ENCODE measurements at places on chromosomes 2 and 18.

DNA sequence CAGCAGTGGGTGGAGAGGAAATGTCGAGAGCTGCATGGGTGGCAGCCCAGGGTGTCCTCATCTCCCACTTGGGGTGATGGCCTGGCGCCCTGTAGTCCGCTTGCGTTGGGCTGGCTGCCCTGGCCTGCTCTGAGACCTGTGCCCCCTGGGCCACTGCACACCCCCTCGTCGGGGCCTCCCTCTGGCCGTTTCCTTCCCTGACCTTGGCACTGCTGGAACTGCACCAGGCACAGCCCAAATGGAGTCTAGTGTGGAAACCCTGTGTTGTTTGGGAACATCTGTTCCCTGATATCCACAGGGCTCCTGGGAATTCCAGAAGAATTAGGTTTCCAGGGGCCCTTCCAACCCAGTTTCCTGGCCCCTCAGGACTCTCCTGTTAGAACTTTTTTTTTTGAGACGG is 13.9 kb downstream of the EFHD1 start:
- DNase-seq, result no peak

DNA sequence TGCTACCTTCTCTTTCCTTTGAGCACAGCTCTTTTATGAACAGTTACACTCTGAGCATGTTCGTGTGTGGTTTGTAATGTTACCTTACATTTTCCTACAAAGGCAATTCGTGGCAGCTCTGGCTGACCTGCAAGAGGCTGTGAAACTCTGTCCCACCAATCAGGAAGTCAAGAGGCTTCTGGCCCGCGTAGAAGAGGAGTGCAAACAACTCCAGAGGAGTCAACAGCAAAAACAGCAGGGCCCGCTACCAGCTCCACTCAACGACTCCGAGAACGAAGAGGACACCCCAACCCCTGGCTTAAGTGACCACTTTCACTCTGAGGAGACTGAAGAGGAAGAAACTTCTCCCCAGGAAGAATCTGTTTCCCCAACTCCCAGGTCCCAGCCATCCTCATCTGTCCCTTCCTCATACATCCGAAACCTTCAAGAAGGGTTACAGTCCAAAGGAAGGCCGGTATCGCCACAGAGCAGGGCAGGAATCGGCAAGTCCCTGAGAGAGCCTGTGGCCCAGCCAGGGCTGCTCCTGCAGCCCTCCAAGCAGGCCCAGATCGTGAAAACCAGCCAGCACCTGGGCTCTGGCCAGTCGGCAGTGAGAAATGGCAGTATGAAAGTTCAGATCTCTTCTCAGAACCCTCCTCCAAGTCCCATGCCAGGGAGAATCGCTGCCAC is 56.9 kb downstream of the WDSUB1 start:
- DNase-seq, result no peak

- no peak for DNase-seq
Measured at GRCh38 chr2:16281451-16282335, 341.3 kb downstream of the MYCN start.

GRCh38 chr2:111938392-111938791 is 40.0 kb downstream of the MERTK start:
- no peak for DNase-seq

DNA sequence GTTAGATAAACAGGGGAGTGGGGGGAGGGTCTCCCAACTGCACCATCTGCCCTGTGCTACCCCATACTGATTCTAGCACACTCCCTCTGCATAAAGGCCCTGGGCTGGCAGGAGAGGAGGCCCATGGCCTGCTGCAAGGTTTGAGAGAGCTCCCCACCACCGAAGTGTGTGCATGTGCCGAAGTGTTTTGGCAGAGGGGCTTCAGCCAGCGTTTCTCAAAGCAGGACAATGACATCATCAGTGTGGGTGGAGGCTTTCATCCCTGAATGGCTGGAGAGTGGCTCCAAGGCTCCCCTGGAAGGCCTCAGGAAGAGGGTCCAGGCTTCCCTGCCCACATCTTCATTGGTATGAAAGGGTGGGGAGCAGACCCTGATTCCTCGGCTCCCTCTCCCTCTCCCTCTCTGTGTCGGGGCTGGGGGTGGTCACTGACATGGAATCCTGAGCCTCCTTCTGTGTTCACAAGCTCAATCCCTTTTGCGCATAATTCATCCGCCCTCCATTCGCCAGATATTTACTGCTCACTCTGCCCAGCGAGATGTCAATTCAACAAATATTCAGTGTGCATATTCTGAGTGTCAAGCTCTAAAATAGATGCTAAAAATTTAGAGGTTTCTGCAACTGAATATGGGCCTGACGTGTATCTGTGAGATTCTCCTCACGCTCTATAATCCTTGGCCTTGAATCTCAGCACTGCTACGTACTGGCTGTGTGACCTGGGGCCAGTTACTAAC is 122.1 kb downstream of the CELF4 start:
- no peak for DNase-seq

DNA sequence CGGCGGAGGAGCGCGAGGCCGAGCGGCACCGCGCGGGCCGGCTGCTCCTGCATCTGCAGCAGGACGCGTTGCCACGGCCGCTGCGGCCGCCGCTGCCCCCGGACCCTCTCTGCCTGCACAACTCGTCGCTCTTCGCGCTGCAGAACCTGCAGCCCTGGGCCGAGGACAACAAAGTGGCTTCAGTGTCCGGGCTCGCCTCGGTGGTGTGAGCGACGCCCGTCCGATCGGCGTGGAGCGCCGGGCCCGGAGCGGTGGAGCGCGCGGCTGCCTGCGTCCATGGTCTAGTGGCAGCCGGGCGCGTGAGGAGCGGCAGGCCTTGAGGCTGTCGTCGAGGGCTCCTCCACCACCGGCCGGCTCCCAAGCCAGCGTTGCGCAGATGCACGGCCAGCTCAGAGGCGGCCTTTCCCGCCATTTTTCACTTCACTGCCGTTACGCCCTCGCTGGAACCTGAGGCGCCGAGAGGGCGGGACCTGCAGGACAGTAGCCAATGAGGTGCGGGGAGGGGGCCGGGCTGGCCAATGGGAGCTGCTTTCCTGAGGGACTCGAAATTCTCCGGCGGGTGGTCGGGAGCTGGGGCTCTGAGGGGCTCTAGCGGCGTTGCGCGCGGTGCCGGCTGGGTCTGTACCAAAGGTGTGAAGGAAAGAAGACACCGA is 1.9 kb downstream of the TLX2 start:
- peak; percentile 68 for DNase-seq

- no peak for DNase-seq
Measured at GRCh38 chr18:5142859-5143258, 54.2 kb downstream of the AKAIN1 start.

DNA sequence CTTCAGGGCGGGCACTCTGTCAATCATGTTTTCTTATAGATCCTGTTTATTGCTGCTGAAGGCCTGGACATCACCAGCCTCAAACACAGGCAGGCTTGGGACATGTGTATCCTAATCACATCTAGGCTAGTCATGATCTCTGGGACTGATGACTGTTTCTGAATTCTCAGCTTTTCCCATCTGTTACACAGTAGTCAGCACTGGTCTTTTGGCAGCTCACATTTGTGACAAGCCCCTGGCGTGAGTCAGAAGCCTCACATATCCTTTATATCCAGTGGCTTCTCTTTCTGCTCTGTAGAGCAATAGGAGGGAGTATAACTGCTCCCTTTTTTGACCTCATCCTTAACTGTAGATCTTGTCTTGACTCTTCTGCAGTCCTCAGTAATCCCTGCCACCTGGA is 4.5 kb downstream of the SEMA4F start:
- no peak for DNase-seq

DNA sequence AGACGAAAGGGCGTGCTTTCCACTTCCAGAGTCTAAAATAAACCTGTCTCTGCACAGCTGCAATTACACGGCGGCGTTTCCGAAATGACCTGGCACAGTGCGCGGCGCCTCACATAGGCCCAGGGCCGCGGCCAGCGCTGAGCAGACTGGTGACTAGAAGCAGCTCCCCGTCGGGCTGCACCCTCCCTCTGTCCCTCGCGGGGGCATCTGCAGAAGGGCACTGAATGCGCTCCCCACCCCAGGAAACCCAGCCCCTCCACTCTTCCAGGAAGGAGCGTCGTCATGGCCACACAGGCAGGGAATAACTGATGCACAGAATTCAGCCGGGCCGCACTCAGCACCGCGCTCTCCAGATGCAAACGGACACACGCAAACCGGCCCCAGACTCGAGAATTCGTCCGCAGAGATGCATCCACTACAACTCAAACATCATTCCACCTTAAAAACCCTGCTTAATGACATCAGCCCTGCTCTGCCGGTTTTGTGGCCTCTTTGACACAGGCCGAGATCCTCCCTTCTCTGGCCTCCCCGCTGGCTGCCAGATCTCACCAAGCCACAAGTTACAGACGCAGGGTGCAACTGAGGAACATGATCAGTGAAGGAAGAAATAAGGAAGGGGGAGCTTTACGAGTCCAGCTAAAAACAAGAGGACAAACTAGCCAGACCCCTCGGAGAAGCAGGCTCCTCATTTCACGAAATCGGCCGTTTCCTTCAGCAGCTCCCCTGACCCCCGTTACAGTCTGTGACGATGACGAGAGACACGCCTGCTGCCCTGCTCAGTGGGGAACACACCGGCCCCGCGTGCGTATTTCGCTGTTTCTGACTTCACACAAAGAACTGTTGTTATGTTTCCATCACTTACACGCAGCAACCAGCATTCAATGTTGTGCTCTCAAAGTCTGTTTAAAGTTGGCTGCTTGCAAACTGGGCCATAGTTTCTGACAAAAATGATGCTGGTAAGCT is 40.2 kb downstream of the MBP start:
- no peak for DNase-seq

DNA sequence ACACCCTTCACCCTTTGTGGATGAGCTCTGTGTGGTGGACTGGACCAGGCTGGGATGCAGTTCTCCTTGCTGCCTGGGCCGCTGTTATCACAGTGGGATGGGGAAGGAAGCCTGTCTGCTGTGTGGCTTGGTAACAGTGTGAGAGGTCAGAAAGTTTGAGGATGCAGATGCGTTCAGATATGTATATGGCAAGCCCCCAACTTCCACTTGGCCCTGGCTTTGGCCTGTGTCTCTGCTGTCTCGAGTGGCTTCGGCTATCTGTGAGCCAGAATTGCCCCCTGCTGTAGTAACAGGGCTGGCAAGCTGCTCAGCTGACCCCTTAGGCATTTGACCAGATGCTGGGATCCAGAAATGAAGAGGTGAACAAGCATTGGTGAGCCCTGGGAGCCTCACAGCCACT is 106.8 kb downstream of the WDSUB1 start:
- DNase-seq, result no peak

DNA sequence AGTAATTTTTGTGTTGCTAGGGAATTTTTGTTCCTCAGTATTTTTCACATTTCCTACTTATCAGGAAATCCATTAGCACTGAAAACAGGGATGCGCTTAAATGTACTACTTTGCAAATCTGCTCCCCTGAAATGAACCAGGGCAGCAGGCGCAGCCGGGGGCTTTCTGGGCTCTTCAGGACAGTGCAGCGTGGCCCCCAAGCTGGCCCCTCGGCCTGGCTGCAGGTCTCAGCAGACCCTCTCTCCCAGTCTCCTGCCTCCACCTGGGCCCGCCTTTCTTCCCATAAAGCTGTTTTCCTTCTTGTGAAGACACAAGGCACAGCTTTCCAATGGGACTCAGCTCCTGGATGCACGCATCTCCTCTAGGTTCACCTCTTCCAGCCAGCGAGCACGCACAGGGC is 35.3 kb downstream of the EIPR1 start:
- no peak for DNase-seq

- DNase-seq, result no peak
Measured at GRCh38 chr2:8394569-8395359, 287.1 kb upstream of the ID2 start.

DNA sequence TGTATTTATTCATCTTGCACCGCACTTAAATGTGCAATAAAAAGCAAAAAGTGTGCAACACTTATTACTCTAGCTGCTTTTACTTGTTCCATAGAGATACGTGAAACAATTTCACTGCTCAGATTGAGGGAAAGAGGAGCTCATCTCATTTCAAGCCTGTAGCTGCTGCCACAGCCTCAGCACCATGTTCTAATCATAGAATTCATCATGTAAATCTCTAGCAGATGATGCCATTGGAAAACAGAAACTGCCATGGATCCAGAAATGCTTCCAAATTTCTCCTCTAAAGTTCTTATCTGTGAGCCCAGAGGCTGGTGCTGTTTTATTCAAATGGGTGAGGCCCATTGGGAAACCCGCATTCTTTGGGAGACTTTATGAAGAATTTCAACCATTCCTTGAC is 2.0 kb downstream of the CDC42EP3 start:
- DNase-seq, result no peak

GRCh38 chr2:202705446-202706020 is 70.8 kb downstream of the FAM117B start:
- DNase-seq, result no peak

GRCh38 chr2:200847939-200848338 is 16.5 kb downstream of the CLK1 start:
- no peak for DNase-seq

DNA sequence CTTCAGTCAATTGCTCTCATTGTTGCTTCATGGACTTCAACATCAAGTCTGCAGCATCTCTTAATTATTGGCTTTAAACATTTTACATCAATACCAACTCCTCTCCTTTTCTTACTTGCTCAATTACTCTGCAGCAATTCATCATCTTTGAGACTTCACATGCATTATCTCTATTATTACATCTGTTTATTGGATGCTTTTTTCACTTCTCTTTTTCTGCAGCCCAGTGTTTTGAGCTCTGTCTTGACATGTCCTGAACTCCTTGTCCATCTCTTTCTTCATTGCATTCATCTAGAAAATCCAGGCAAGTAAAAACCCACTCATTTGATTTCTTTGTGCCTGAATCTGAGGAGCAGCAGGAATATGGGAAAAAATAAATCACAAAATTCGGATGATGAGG is 647.9 kb downstream of the PLCL1 start:
- no peak for DNase-seq

- DNase-seq, result no peak
Measured at GRCh38 chr2:164447660-164448059, 173.6 kb downstream of the GRB14 start.

DNA sequence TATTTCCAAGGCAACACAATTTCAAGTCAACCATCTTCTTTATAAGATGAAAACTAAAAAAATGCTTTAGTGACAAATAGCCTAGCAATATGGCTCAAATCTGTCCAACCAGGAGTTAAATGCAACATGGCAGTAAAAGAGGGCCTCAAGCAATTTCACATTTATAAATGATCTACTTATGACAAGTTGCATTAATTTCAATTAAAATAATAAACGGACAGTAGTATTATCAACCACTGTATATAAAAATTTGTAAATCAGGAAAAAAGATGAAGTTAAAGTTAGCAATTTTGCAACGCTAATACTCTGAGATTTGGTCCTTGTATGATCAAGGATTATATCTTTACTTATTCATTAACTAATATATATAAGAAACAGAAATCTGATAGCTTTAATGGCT is 19.3 kb downstream of the CCDC88A start:
- no peak for DNase-seq

GRCh38 chr18:23730857-23731256 is 41.6 kb downstream of the LAMA3 start:
- DNase-seq, result no peak

- DNase-seq, result no peak
Measured at GRCh38 chr18:23890589-23890988, 124.0 kb upstream of the TTC39C start.

All from stimulated activated CD4-positive, alpha-beta T cell treated with anti-CD3 and anti-CD28 coated beads, TNF-alpha, amount 100 ng/mL, for 24 hours (primary cell).